MCF 10A (cell line): ENCODE measurements at places on chromosomes 3 and 15.

DNA sequence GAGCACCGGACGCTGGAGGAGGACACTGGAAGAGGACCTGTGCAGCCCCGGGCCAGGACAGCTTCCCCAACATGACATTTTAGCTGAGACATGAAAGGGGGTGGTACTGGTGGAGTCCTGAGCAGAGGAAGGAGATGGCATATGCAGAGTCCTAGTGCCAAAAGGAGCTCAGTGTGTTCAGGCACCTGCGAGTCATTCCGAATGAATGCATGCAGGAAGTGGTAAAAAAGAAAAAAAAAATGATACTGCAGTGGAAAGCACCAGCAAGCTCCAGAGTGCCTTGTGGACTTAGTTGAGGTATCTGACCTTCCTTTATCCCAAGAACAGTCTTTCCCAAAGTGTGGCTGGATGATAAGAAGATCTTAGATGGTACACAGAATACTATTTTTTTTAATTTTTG, 6.6 kb upstream of the ZNF148 start:
- DNase-seq = no peak

GRCh38 chr15:81054236-81054635, 53.5 kb downstream of the TLNRD1 start:
- DNase-seq = peak; percentile 30

DNA sequence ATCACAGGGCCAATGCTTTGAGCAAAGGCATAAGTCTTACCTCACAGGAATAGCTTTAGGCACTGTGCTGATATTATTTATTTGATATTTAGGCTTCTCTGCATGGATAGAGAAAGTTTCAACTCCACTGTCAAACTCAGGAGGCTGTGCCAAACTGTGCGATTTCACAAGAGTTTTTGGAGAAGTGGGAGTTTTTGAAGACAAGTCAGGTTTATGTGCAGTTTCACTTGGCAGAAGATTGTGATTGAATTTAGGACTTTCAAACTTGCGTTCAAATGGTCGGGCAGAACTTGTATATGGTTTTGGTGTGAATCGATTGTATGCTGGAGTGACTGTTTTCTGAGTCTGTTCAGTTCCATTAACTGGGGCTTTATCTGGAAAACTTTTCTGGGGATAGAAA, 113.7 kb downstream of the TJP1 start:
- no peak for DNase-seq

GRCh38 chr3:181250714-181251113, 261.2 kb upstream of the DNAJC19 start:
- no peak for DNase-seq

DNA sequence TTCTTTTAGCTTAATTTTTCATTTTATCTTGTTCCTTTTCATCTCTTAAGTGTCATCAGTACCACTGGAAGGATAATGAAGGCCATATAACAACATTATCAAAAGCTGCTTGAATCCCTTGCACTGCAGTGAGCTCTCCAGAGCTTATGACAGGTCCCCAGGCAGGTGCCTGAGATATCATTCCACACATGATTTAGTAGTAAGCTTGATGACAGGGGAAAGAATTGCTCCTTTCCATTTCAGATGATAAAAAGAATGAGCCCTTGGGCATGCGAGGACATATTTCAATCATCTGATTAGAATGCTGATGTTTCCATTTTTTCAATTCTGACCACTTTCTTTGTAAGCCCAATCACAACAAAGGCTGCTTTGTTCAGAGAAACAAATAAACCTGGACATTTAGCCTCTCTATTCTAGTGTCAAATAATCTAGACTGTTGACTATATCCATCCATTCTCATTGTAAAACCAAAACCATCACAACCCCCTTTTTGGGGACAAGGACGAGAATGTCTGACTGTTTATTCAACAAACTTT, 567.8 kb downstream of the IGSF11 start:
- DNase-seq = no peak

DNA sequence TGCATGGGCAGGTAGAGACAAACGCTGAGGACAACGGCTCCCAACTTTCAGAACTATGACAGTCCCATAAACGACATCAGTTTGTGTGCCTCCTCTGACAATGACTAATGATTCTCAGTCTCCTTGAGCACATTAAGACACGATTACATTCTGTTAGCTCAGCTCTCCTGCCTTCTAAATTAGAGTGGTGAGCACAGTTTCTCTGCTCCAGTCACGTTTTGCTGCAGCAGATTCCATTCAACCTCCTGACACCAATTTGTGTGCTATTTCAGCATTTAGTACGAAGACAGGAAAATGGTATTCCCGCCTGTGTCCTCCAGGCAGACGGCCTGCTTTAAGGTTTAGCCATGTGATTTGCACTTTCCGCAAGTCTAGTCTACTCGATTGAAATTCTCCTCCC, 458.4 kb upstream of the CFAP20DC start:
- no peak for DNase-seq

GRCh38 chr3:28590216-28590615, 241.6 kb upstream of the AZI2 start:
- DNase-seq = peak; percentile 30

GRCh38 chr3:19190602-19191001, 42.3 kb downstream of the KCNH8 start:
- DNase-seq = no peak

GRCh38 chr15:38853608-38854007, 289.0 kb upstream of the RASGRP1 start:
- DNase-seq = peak; percentile 27

DNA sequence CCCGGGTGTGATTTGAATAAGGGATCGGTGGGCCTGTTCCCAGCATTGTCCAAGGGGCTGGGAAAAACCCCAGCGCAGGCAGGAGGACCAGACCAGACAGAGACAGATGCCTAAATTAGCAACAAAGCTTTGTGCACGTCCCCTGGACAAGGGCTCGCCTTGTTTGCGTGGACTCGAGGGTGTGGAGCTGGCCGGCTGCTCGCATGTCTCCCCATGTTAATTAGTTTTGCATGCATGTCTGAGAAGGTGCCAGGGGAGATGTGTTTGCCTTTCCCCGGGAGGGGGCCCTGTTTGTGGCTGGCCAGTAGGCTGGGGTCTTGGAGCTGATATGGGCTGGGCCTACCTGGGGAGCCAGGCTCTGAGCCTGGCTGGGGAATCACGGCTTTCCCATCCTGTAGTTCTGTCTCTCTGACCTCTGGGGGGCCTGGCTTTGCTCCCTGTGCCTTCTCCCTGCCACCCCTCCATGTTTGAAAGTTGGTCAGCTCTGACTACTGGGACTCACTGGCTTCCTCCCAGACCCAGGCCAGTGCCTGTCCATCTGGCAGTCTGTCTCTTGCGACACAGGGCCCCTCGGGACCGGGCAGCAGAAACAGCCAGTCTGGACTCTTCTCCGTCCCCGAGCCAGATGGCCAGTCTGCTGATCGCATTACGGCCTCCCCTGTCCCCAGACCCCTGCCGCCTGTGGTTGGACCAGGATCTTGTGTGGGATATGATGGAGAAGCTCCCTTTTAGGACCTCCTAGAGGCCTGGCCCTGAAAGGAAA, 55.4 kb upstream of the POLG start:
- no peak for DNase-seq

DNA sequence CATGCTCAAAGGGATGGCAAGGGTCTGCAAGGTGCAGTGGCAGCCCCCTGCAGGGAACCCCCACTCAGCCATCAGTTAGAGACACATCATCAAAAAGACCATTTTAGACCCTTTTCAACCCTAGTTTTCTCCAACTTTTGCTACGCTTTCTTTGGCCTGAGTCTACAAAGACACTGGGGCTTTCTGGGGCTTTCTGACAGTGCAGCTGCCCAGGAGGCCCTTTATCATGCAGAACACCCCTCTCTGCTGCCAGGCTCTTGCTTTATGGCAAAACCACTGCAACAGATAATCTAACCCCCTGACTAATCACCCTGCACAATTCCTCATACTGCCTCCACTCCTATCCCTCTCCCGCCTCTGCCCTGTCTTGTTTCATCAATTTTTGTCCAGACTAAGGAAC, 2.4 kb downstream of the NMNAT3 start:
- DNase-seq = no peak

DNA sequence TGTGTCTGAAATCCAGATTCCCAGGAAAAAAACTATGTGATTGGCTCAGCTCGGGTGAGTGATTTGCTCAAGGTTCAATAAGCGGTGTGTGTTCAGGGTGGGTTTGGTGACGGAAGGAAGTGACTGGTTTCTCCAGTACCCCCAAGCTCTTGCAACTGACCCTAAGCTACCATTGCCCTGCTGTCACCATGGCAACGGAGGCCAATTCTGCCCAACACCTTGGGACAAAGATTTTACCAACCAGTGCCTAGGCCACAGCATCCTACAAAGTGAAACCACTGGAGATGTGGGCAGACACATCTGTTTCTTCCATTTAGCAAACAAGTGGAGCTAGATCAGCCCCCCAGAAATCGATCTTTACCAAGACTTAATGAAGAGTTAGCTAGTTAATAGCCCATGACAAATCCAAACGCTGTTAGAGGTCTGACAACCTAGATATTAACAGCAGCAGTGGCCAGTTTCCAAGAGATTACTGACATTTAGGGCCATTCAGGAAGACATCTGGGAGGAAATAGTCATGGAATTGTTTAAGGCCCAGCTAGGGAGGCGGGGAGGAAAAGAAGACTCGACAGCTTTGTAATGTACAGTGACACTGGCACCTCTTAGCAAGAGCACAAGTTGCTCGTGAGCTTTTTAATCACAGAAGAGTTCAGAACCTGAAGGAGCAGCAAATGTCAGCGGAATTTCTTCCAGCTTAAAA, 195.9 kb downstream of the SLCO3A1 start:
- no peak for DNase-seq

GRCh38 chr15:67607329-67607728, 64.8 kb downstream of the MAP2K5 start:
- no peak for DNase-seq

GRCh38 chr15:33242165-33242564, 47.7 kb upstream of the FMN1 start:
- DNase-seq = peak; percentile 51

GRCh38 chr15:90060797-90061196, 41.5 kb downstream of the IDH2 start:
- peak; percentile 33 for DNase-seq

GRCh38 chr3:130073582-130073981, 8.0 kb upstream of the ALG1L2 start:
- DNase-seq = no peak

DNA sequence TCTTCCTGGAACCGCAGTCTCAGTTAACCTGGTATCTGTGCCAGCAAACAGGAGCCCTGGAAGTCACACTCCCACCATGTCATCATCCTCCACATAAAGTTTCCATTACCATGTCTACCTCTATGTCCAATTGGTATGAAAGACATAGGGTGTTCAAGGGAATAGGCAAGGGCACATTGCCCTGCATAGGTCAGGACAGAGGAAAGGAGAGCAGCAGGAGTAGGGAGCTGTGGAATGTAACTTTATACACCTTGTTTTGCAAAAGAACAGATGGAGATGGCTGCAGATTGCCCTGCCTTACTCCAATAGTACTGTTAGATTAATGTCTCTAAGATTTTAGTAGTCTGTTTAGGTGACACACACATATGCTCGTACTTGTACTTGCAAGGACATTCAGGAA, 1056.4 kb downstream of the NTRK3 start:
- no peak for DNase-seq

GRCh38 chr3:14154276-14154675, 24.1 kb downstream of the XPC start:
- no peak for DNase-seq

DNA sequence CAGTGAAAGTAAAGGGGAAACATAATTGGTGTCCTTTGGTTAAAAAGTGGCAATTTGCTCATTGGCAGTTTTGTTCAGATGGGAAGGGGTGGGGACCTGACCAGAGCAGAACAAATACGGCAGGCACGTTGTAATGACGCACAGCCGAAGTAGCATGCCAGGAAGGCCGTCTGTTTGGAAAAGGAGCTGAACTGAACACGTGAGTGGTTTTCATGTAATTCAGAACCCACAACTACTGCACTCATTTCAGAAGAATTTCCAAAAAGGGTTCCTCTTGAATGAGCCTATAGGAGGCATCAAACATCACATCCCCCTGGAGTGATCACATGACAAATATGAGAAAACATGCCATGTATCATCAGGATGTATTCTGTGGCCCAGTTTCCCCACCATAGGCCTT, 42.9 kb upstream of the LMCD1 start:
- DNase-seq = no peak

DNA sequence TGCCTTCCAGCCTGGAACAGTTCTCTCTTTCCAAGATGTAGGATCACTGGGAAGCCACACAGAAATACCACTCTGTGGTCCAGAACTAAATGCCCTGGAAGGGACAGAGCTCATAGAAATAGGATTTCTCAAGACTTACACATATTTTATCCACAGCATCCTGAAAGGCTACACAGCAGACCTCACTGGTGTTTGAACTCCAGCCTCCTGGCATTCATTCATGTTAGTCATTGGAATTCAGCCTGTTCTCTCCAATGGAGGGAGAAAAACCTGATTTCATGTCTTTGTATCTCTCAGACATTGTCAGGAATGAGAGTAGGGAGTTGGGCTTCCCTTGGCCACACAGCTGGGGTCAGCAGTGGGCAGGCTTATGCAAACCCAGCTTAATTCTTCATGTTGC, 121.1 kb upstream of the PPP2R3A start:
- DNase-seq = no peak

DNA sequence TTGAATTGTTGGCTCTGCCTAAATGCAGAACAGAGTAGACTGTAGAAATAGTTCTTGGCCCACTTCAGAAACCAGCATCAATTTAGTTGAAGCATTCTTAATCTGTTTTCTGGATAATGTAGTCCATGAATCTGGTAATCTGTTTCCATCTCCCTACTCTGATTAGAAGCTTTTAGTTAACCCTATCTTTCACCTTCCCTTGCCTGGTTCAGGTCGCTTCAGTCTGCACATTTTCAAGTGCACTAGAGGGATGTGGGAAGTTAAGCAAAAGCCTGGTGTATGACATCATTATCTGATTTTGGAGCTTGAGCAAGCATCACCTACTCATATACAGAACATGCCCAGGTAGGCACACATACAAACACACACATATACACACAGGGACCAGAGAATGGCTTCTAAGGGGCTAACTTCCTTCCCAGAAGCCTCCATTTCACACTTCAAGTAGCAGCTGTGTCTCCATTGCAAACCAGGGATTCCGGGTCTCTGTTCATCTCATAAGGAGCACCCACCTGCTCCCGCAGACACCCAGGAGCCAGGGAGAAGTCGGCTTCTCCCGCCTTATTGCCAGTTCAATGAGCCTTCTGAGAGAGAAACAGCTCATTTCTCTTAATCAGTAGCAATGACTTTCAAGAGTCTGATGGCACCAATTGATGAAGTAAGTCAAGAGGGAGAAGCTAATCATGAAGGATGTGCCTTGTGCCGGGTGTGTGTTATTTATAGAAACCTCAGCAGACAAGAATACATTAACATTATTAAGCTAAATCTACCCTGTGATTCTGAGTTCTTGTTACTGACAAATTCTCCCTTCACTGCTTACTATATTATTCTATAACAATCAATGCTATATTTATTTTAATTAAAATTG, 347.9 kb upstream of the STAC start:
- DNase-seq = no peak

DNA sequence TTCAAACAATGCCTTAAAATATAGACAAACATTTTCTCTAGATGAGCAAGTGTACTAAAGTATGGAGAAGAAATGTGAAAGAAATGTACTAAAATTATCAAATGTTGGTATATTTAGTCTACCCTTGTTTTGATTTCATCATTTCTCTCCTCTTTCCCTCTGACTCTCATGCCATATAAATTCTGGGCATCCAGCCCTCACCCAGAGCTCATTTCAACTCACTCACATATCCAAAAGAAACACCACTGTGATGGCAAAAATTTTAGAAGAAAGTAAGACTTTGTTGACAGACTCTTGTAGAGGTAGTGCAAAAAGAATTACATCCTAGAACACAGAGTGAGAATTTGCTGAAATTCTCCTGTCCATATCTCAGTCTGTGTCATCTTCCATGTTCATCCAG, 377.8 kb upstream of the SUCLG2 start:
- no peak for DNase-seq

GRCh38 chr15:39430389-39430788, 150.5 kb upstream of the THBS1 start:
- no peak for DNase-seq
